ENCODE measurements at places on chromosomes 4 and X.
A peak's percentile ranks its signal among the peaks of the same experiment; 100 is the strongest.

DNA sequence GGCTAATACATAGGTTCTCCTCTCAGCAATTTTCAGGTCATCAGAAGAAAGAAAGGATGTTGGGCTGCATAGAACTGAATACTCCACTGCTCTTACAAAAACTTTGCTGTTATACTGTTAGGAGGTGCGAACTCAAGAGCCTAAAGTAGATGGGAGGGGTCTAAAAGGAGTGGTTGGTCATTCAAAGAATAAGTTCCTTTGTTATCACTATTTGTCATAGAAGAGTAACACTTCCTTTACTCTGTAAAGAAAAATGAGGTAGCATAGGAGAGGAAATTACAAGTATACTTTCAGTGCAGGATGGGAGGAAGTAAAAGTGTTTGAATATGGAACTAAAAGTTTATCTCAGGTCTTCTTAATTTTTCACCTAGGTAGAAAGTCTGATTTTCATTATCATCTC, 61.5 kb downstream of the CCNI start:
- DNase-seq = no peak

DNA sequence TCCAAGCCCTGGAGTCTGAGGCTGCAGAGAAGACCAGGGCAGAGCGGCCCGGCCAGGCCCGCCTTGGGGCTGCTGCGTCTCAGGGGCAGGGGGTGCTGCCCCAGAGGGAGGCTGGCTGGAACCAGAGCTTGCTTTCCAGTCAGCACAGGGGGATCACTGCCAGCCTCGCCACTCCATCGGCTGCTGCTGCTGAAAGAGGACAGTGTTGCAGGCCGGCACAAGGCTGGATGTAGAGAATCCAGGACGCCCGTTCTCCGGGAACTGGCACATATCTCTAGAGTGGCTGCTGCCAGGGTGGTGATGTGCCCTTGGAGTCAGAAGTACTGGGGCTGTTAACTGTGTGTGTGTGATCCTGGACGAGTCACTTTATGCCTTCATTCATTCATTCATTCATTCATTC, 31.9 kb upstream of the SORCS2 start:
- peak; percentile 23 for DNase-seq

DNA sequence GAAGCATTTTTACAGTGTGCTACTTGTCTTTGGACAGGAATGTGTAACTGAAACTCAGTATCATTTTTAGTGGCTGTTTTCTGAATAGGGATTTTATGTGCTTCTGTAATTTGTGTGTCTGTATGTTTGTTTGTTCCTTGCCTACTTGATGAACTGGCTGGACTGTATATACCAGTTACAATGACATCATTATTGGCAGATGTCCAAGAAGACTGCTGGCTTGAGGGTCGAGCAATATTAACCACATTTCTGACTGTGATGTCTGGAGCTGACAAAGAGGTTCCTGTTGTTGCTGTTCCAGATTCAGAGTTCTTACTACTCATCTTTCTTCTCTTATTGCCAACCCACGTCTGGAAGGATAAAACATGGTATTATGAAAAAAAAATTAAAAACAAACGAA, 33.0 kb downstream of the HDX start:
- no peak for DNase-seq

DNA sequence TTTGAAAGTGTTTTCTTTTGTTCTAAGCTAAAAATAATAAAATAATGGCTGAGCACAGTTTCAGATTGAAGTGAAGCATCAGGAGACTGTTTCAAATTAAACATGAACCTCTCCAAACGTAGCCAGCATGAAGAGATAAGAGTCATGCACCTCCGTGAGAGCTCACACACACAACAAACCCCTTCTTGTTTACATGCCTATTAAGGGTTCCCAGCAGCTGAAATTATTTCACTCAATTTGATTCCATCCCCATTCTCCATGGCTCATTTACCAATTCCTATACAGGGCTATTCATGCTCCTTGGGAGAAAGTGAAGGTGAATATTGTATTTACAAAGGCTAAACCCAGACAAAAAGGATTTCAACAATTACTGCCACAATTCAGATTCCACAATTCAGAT, 954.1 kb upstream of the INTU start:
- no peak for DNase-seq

DNA sequence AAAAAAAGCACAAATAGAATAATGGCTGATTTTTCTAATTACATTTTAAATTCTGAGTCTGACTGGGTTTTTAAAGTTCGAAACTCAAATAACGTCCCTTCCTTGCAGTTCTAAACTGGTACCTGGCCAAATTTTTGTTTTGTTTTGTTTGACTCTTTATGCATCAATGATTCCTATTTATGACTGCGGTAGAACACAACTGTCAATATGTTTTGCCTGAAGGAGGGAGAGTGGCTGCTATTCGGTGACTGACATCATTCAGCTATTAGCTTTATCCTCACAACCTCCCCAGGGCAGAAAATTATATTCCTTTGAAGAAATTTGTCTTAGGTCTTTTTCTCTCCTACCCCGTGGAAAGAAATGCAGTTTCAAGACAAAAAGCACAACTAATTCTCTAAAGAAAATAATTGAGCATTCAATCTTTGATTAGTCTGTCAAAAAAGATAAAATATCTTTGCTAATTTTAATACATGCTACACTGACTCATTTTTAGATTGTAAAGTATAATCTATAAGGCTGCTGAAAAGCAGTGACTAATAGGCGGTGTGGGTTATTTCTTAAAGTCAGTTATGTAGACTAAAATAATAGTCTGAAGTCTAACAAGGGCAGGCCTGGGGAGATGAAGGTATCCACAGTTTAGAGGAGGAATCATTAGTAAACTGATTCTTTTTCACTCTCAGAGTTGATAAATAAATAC, 61.9 kb downstream of the TMEM150C start:
- no peak for DNase-seq

DNA sequence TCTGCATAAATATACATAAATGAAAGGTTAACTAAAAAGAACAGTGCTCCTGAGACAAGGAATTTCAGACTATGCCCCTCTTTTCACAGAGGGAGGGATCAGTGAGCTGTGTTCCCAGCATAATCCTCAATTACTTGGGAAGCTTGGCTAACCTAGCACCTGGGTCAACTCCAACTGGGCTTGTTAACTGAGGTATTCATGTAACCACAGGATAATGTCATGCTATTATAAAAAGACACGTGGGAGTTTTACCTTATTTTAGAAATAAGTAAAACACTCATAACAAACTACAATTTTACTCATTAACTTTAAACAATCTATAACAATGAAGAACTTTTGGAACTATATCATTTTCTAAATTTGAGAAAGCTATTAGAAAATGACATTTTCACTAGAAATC, 48.6 kb downstream of the RPGR start:
- DNase-seq = no peak

GRCh38 chr4:51835079-51835478, 7.9 kb upstream of the DCUN1D4 start:
- DNase-seq = no peak

DNA sequence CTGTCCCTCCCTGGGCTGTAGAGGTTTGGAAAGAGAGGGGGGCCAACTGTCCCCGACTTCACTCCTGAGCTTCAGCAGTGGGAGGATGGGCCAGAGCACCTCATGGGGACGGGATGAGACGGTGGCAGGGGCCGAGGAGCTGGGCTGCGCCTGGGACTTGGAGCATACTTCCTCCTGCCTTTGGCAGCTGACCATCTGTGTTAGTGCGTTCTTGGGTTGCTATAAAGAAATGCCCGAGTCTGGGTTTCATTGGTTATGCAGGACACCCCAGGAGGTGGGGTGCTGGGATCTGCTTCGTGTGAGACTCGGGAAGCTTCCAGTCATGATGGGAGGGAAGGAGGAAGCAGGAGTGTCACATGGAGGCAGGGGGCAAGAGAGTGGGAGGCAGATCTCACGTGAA, 7.4 kb downstream of the PSAPL1 start:
- DNase-seq = peak; percentile 36

GRCh38 chr4:182538031-182538430, 294.8 kb downstream of the TENM3 start:
- DNase-seq = no peak

DNA sequence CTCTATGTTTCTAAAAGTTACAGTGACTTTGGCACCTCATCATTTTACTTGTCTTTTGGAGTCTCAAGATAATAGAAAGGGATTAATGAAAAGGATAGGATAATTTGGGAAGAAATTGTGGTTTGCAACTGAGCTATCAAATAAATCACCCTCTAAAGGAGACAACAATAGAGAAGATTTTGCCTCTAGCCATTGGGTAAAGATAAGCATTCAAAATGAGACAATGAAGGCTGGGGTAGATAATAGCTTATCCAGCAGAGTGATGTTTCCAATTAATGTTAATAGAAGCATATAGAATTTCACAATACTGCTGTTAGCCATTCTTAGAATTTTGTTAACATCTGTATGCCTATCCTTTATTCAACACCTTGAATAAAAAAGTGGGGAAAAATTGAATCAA, 1177.6 kb downstream of the ADGRL3 start:
- no peak for DNase-seq

DNA sequence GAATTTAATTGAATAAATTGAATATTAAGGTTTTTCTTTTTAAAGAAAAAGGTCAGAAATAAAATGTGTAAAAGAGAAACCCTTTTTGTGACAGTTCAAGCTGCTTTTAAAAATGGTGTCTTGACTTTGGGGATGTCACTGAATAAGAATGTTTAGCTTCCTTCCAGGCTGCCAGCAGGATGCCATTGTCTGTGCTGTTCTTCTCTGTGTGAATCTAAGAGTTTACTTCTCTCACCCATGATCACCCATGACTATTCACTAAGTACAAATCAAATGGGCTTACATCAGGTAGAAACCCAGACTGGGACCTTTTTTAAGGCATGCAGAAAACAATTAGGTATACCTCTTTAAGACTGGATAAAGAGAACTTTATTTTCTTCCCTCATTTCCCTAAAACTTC, 115.3 kb downstream of the DACH2 start:
- no peak for DNase-seq

- DNase-seq = no peak
Observed at GRCh38 chr4:98113012-98113411, 30.3 kb downstream of the STPG2 start.

GRCh38 chr4:145041378-145041777, 56.6 kb downstream of the ANAPC10 start:
- no peak for DNase-seq

- DNase-seq = no peak
Observed at GRCh38 chrX:9539605-9540387, 74.9 kb downstream of the TBL1X start.

- no peak for DNase-seq
Observed at GRCh38 chr4:1812720-1813119, 19.6 kb downstream of the FGFR3 start.

GRCh38 chr4:139501527-139501926, 47.6 kb downstream of the RAB33B start:
- no peak for DNase-seq

GRCh38 chrX:13826770-13827169, 9.9 kb upstream of the GPM6B start:
- DNase-seq = no peak

Data from activated CD8-positive, alpha-beta memory T cell treated with anti-CD3 and anti-CD28 coated beads, Interleukin-2, amount 50 U/mL, for 48 hours (primary cell).